ENCODE measurements at places on chromosomes 13 and 19.

- no peak for DNase-seq
Observed at GRCh38 chr13:46354156-46355087, 32.6 kb downstream of the RUBCNL start.

- no peak for DNase-seq
Observed at GRCh38 chr19:27792576-27793127, 1420.3 kb downstream of the UQCRFS1 start.

DNA sequence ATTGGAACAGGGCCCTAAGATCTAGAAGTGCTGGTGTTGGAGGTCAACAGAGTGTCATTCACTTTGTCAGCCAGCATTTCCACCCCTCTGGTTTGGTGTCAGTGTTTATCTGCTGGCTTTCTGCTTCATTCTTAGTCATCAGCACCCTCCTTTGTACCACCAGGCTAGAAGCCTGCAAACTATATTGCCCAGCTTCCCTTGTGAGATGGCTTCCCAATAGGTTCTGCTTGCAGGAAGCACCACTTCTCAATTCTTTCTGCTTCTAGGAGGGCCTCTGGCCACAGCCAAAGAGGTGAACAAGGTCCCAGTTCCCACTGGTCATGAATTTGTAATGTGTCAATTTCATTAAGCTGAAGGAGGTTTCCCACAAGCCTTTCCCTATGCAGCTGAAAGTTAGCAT is 36.4 kb upstream of the CALM3 start:
- no peak for DNase-seq

DNA sequence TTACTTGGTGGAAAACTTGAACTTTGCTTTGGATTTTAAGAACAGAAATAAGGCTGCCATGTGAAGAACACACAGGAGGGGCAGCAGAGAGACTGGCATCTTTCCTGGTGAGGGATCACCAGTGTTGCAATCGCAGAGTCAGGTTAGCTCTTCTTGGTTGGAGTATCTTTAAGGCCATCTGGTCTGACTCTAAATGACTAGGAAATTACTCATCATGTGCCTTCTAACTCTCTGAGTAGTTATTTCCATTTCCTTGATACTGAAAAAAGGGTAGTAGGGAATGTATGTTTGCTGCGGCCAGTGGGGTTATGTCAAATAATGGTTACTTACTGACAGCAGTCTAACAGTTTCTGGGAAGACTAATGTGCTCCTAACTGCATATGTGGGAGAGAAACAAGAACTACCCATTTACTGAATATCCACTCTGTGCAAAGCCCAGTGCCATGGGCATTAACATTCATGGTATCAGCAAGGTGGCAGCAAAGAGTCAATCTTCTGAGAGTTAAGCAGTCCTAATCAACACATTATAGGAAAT is 122.1 kb downstream of the COG6 start:
- peak; percentile 13 for DNase-seq

DNA sequence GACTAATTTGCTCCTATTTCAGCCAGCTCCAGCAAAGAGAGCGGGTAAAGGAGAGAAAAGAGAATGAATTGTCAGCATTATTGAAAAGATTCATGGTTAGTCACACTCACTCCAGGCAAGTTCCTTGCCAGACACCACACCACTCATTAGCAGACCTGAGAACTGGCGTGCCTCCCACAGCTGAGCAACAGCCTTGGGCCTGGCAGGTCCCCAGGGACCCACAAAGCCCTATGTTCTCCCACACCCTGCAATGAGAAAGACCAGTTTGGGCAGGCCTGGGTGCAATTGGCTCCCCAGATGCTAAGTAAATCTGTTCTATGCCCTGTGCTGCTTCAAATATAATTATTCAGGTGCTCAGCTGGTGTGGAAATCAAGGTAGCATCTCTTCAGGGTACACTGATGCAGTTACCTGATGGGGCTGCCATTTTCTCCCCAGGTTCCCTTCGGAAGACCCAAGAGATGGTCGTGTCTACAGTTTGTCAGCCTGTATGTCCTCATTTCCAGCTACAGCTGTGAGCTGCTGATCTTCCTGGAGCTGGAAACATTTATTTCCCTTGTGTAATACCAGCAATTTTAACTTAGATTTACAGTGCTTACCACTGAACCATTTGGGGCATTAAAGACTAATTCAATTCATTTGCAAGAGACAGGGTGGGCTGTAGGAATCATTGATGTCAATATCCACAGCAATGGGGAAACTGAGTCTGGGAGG is 405.0 kb downstream of the COG6 start:
- peak; percentile 23 for DNase-seq

DNA sequence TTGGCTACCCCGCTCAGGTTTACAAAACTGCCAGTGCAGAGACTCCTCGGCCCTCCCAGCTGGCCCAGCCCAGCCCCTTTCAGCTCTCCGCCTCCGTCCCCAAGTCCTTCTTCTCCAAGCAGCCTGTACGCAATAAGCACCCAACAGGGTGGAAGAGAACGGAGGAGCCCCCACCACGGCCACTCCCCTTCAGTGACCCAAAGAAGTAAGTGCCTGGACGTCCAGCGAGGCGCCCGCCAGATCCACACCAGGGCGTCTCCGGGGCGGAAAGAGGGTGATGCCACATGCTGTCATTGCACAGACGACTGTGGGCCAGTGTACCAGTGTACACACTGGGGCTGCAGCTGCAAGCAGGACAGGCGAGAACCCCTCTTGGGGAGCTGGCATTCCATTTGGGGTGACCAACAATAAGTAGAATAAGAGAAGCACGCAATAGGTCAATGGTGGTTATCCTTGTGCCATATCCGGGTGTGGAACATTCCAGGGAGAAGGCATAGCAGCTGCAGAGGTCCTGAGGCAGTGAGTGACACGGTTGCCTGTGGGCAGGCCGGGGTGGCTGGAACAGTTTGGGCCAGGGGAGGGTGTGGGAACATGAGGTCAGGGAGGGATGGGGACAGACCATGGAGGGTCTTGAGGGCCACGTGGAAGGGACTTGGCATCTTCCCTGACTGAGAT is 41.3 kb downstream of the DPF1 start:
- DNase-seq = no peak

DNA sequence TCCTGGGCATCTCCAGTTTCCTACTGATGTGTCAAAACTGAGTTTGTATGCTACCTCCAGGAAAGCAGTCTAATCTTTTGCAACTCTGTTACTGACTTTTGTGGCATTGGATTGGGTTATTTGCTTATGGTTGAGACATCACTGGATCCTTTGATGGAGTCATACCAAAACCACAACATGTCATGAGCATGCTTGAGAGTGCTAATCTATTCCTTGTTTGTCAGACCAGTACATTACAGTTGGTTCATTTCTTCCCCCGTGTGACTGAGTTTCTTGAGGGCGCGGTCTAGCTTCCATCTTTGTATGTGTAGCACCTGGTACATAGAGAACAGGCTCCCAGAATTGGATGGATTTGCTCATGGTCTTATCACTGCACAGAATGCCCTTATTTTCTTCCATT is 43.2 kb downstream of the SUGT1 start:
- no peak for DNase-seq

DNA sequence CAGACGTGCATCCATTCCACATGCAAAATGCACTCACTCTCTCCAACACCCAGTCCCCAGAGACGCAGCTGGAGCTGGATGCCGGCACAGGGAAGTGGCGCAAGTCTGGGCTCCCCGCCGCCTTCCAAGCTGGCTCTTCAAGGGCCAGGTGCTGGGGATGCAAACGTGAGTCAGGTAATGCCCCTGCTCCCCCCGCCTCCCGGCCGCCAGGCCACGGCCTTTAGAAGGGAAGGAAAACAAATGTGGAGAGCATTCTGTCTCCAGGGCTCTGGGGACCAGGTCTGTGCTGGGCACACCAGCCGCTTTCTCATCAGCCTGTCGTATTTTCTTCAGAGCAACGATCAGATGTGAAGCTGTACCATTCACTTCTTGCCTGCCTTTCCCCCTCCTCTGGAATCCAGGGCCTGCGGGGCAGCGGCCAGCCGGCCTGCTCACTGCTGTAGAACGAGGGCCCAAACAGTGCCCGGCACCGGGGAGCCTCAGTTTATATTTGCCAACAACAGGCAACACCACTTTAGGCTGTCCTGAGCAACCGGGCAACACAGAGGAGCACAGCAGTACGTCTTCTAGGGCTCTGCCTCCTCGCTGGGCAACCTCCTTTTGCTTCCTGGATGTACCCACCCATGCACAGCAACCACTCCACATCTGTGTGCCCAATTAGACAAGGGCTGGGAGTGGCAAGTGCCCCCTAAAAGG is 3.8 kb downstream of the RAB20 start:
- no peak for DNase-seq

DNA sequence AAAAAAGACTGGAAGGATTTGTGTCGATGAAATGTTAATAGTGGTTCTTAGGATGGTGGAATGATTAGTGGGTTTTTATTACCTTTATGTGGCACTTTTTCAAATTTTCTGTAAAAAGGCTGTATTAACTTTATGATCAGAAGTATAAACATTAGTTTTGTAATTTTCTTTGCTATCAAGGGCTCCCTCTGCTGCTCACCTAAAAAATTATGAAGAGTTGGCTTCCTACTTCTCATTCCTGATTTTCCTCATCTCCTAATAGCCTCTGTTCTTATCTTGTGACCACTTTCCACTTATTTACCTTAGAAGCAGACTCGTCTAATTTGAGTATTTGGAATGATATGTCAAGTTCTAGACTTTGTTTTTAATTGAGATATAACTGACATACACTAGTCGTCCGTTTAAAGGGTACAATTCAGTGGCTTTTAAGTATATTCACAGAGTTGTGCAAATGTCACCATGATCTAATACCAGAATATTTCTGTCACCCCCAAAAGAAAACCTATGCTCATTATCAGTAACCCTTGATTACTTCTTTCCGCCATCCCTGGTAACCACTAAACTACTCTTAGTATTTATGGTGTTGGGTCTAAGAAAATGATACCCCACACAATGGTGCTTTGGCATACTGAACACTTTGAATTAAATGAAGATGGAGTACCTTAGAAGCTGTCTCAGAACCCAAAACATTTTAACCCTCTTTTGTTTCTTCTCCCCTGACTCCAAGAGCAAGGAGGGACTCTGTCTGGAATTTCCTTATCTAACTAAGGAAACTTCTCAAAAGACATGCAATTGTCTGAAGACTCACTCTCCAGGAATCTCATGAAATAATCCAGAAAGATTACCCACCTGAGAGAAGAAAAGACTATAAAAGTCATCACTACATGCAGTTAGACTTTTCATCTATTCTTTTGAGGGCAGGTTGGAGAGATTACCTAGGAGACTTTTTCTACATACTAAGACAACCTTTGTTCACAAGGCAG is 311.3 kb downstream of the DLEU7 start:
- no peak for DNase-seq

GRCh38 chr13:100917011-100917410 is 242.4 kb upstream of the TMTC4 start:
- no peak for DNase-seq

DNA sequence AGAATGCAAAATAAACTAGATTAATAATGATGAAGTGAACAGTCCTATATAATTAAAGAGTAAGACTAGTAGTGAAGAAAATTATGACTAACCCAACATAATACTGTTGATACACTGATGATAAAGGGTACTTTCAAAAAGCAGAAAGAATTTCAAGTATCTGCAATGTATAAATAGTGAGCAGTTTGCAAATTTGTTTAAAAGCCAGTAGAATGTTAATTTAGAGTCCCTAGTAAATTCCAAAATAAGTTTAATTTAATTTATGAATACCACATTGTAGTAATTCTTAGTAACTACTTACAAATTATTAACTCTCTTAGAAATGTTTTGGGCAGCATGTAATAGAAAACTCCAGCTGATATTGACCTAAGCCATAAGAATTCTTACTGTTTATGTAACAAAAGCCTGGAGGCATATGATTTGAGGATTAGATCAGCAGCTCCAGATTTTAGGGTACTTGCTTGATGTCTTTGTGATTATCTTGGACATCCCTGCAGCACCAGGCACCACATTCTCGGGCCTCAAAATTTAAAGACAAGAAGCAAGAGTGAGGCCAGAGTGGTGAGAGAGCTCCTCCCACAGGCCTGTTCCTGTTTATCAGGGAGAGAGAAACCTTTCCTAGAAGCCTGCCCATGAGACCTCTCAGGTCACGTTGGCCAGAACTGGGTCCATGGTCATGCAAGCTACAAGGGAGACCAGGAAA is 67.6 kb upstream of the TDRD3 start:
- DNase-seq = no peak

DNA sequence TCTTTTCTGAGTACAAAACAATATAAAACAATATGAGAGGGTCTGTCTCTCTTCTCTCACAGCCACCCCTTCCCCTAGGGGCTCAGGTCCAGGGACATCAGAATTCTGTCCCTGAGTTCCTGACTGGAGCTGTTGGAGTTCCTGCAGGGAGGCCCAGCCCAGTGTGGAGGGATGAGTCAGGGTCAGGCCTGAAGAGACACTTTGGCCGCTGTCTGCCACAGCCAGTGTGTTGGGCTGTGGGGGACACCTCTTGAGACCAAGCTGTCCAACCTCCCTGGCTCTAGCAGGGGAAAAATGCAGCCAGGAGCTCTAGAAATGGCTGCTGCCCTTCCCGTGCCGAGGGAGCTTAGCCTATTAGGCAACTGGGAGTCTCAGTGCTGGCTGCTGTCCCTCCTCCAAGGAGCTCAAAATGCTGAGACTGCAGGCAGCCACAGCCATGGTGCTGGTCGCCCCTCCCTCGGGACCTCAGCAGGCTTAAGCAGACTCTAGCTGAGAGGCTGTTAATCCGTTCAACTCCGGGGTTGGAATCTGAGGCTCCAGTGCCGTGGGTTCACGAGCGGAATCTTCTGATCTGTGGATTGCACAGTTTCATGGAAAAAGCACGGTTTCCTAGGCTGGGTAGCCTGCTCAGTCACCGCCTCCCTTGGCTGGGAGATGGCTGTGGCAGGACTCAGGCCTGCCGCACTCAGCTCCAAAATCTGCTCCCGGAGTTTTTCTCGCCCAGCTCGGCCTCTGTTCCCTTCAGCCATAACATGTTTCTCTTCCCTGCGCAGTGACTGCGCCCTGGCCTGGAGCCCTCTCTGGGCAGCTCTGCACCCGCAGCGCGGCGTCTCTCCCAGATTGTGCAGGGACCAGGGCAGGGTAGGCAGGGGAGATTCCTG is 3.8 kb upstream of the ZNF626 start:
- DNase-seq = no peak

DNA sequence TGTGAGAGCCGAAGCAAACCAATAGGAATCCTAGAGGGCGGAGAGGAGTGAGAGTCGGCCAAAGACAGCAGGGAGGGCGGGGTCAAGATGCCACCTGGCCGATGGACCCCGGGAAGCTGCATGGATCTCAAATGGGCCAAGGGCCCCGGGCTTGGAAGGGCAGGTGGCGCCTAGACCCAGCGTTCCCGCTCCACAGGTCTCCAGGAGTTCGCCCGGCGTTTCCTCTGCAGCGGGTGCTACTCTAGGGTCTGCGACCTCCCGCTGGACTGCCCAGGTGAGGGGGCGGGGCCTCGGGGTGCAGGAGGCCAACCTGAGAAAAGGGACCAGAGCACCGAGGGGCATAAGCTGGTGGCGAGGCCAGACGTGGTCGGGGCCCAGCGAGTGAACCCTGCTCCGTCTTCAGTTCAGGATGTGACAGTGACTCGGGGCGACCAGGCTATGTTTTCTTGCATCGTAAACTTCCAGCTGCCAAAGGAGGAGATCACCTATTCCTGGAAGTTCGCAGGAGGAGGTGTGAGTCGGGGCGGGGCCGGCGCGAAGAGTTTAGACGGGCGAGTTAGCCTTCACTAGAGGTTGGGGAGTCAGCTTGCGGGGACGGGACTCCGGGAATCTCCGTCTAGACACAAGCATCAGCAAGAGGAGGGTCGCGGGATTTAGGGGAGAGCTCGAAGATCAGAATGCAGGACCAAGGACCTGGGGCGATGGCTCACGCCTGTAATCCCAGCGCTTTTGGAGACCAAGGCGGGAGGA is 9.9 kb downstream of the SPACA6 start:
- no peak for DNase-seq

GRCh38 chr13:113483081-113483480 is 7.4 kb downstream of the DCUN1D2 start:
- DNase-seq = no peak

- DNase-seq = no peak
Observed at GRCh38 chr13:74978591-74978990, 503.4 kb downstream of the TBC1D4 start.

Data from activated T-helper 9 cell treated with anti-CD3 and anti-CD28 coated beads, Interleukin-2, amount 50 U/mL, for 16 hours (primary cell).